ENCODE measurements at places on chromosomes 2 and 18.

- DNase-seq: no peak
These were observed 39.7 kb downstream of the DYNC1I2 start for GRCh38 chr2:171726847-171727450.

DNA sequence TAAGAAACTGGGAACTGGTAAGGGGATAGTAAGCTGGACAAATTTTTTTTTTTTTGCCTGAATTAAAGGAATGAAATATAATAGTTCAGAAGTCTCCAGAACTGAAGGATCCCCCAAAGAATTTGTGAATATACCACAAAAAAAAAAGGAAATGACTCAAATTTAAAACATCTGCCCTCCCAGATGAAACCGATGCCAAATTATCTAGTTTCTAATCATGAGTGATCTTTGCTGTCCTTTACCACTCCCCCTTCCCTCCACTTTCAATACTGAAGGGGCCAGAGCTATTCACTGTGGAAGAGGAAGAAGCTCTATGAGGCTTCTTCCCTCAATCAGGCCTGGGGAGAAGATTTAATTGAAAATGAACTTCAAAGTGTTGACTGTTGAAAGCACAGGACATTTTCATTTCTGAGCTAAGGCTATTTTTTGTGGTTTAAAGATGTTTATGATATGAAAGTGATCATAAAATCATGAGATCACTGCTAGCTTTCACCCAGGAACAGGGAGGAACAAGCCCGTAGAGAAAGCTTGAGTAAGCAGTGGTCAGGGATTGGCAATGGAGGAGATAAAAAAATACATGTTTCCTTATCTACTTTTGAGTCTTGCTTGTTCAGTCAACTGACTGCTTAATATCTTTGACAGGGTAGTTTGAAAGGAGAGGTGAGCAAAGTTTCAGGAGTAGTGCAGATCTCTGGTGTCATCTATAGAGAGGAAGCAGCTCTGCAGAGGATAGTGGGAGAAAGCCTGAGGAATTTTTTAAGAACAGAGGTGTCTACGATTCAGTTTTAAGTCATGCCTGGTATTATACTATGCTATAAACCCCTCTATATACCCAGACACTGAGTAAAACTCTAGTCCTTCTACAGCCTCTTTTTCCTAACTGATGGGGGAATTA, 409.5 kb upstream of the FIGN start:
- no peak for DNase-seq

DNA sequence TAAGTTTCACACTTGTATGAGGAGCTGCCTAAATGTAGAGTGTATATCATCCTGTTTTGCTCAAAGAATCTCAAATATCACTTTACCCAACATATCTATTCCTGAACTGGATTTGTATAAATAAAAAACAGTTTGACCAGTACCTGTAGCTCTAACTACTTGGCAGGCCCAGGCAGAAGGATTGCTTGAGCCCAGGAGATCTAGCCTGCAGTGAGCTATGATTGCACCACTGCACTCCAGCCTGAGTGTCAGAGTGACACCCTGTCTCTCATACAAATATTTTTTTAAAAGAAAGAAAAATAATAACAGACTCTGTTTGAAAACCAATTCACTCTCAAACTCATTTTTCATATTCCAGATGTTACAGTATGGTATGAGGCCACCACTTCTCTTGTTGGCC, 7.7 kb upstream of the LIMS2 start:
- no peak for DNase-seq

- DNase-seq: no peak
These were observed 120.9 kb upstream of the CDC42EP3 start for GRCh38 chr2:37792366-37792765.

GRCh38 chr2:190718652-190719526, 70.0 kb downstream of the NAB1 start:
- DNase-seq: peak; percentile 50

- no peak for DNase-seq
These were observed 35.1 kb upstream of the CYBRD1 start for GRCh38 chr2:171487201-171487600.

GRCh38 chr2:74560591-74560990, 6.1 kb downstream of the DOK1 start:
- DNase-seq: no peak

DNA sequence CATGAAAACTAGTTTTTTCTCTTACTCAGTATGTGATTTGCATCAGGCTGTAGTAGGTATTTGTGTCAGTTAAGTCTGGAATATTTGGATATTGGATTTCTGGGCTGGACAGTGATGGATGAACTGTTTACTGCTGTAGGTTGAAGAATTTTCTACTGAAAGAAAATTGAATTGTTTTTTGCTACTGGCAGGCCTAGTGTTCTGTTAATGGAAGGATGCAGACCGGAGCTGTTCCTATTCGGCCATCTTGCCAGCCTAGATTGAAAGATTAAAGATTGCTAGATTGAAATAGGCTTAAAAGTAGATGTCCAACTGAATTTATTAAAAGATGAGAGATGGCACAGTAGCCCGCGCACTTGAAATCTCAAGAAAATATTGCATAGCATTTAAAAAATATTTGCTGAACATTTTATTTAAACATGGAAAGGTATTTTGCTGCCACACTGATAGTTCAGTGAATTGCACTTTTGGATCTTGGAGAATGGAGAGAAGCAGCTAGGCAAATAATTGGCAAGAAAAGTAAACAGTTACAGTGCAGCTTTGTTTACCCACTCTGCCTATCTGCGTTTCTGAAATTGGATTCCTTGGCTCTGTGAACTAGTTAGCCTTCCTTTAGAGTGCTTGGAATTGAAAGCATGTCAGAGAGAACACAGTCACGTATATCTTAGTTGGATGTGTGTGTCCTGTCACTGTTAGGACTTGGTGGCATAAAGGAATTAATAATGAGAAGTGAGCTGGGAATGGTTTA, 54.1 kb downstream of the EPB41L5 start:
- DNase-seq: no peak

- DNase-seq: no peak
These were observed 453.8 kb upstream of the MC4R start for GRCh38 chr18:60826346-60826745.

- DNase-seq: peak; percentile 13
These were observed 11.9 kb downstream of the GAL3ST2 start for GRCh38 chr2:241788572-241788971.

DNA sequence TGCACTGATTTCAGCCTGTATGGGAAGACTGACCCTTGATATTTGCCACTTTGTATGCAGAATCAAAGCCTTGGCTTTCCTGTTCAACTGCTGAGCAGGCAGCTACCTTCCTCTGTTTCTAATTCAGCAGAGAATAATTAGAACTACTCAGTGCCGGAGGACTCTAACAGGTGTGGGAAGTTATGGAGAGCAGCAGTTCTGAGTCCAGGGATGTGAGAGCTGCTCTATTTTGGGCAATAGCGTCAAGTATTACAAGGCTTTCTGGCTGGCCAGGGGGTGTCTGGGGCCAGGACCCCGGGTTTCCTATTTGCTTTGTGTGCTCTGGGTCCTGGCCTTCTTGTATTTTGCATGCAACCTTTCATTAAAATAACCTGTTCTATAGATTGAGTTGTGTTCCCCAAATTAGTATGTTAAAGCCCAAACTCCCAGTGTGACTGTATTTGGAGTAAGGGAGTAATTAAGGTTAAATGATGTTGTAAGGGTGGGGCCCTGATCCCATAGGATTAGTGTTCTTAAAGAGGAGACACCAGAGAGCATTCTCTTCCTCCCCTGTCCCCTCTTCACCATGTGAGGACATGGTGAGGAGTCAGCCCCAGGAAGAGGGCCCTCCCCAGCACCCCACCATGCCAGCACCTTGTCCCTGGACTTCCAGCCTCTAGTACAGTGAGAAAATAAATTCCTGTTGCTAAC, 5.6 kb upstream of the NTSR2 start:
- no peak for DNase-seq

- no peak for DNase-seq
These were observed 142.0 kb upstream of the SPOPL start for GRCh38 chr2:138359532-138359931.

DNA sequence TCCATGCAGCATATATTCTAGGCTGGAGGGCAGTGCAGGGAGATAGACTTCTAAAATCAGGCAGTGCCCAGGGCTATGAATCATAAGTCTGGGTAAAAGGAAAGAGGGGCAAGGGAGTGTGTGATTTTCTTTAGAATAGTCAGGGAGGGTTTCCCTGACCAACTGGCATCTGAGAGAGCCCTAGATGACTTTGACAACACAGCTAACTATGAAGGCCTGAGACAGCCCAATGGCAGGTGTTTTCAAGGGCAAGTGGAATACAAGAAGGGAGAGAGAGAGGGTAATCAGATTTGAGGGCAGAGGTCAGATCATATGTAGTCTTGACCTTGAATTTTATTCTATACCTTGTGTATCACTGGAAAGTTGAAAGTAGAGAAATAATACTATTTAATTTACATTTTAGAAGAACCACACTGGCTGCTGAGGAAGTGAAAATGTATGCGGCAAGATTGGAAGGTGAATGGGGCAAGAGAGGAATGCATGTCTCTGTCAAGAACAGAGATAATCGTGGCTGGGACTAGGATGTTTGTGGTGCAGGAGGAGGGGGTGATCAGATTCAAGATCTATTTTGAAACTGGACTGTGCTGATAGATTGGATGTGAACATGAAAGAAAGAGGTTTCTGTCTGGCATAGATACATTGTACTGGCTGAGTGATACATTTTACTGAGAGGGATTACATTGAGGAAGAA, 1.9 kb upstream of the ITGB6 start:
- DNase-seq: no peak

- no peak for DNase-seq
These were observed 47.9 kb upstream of the KCNF1 start for GRCh38 chr2:10863837-10864236.

GRCh38 chr2:203583701-203584100, 48.6 kb upstream of the RAPH1 start:
- no peak for DNase-seq

- no peak for DNase-seq
These were observed 15.0 kb upstream of the TRAF3IP1 start for GRCh38 chr2:238305092-238305862.

GRCh38 chr2:219249203-219249980, 3.7 kb upstream of the TUBA4B start:
- no peak for DNase-seq

GRCh38 chr2:20150806-20151571, 73.9 kb downstream of the SDC1 start:
- no peak for DNase-seq

DNA sequence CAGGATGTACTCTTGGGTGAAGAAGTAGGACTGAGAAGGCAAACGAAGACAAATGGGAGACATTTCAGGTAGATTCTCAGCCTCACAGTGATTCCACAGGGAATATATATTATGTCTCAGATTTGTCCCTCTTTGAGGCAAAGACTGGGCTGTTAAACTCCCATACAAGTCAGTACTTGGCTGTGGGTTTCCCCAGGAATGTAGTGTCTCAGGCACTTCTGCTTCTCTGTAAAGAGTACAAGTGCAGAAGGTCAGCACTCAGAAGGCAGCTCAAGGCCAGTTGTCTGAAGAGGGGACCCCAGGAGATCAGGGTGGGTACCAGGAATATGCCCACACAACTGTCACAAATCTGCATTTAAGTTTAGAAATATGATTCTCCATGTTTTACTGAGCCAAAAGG, 39.9 kb upstream of the COBLL1 start:
- no peak for DNase-seq

- no peak for DNase-seq
These were observed 235.3 kb downstream of the ZNF516 start for GRCh38 chr18:76259711-76260110.

GRCh38 chr2:193985272-193985671, 1671.8 kb upstream of the SLC39A10 start:
- DNase-seq: no peak

DNA sequence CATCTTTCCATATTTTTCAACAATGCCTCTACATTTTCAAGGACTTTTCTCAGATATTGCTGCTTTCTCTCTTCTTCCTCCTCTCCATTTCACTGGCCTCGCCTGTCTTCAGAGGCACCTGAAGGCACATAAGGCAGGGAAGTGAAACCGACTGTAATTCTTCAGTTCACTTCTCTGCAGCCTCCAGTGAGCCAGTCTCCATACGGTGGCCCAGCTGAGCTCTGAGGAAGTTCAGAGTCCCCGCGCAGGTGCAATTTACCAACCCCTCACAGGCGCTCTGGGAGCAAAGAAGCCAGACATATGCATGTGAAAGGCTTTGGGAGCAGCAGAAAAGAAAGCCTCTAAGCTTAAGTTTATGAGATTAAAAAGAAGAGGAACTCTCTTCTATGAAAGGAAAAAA, 12.4 kb downstream of the KLHL14 start:
- DNase-seq: no peak

GRCh38 chr2:37550190-37550589, 121.3 kb downstream of the CDC42EP3 start:
- no peak for DNase-seq

- peak; percentile 56 for DNase-seq
These were observed 33.8 kb downstream of the TOGARAM2 start for GRCh38 chr2:29014811-29015421.

GRCh38 chr2:74554820-74555531, 456 bp downstream of the DOK1 start:
- no peak for DNase-seq

DNA sequence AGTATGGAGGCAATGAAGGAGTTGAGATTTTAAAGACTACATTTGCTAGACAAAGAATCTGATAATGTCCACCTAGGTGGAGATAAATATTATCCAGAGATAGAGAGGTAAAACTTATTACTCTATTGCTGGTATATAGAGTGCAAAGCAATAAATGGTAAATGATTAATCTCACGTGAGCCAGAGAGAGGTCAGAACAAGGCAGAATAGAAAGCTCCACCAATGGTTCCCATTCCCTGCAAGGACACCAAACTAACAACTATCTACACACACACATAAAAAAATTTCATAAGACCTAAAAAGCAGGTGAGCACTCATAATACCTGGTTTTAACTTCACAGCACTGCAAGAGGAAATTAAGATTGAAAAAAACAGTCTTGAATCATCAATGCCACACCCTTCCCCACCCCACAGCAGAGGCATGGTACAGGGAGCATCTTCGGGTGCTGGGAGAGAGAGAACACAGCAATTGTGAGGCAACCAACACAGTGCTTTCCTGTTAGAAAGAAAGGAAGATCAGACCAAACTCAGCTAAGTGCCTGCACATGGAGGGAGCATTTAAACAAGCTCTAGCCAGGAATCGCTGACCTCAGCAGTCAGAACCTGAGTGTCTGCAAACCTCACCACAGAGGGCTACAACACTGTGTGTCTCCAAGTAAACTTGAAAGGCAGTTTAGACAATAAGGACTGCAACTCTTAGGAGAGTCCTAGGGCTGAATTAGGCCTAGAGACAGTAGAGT, 1432.6 kb upstream of the TMEFF2 start:
- DNase-seq: no peak

GRCh38 chr2:105379741-105380186, 19.1 kb downstream of the FHL2 start:
- no peak for DNase-seq

DNA sequence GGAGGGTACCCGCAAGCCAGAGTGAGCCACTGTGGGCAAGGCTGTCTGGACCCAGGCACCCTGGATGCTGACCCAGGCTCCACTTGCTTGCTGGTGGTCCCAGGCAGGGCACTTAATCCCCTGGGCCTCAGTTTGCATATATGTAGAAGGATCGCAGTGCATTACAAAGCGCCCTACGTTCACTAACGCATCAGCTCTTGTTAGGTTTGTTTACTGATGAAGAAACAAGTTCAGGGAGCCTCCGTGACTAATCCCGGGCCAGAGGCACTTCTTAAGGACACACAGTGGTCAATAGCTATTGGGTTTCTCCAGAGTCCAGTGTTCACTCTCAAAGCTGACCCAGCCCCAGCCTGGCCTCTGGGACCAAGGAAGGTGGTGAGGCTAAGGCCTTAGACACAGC, 70.2 kb downstream of the LBH start:
- no peak for DNase-seq

- no peak for DNase-seq
These were observed 150.0 kb upstream of the GALNT5 start for GRCh38 chr2:157107460-157107859.
